NCI-H460 (cell line): ENCODE measurements at places on chromosomes 2 and 18. TPM values are rescaled to one million over a fixed set of nuclear protein-coding genes. Genes with fewer than 3 reads are reported as not detected.

CPLX4 gene
- total RNA-seq = not detected in 2 replicates

SKA1 gene
- 58.7 and 60.9 TPM in 2 replicates for total RNA-seq

SERPINB10 gene
- total RNA-seq = not detected in 2 replicates

AOX1 gene
- total RNA-seq = 10.7 and 15.2 TPM in 2 replicates

RESP18 gene
- total RNA-seq = not detected in 2 replicates

CXCR1 gene
- total RNA-seq = not detected in 2 replicates

ACKR3 gene
- 0.07 and 0.35 TPM in 2 replicates for total RNA-seq

CNNM4 gene
- 7.6 and 9.1 TPM in 2 replicates for total RNA-seq

SGO2 gene
- total RNA-seq = 16.0 and 20.9 TPM in 2 replicates

MERTK gene
- 1.1 and 1.2 TPM in 2 replicates for total RNA-seq

SPR gene
- 40.1 and 40.6 TPM in 2 replicates for total RNA-seq

STEAP3 gene
- total RNA-seq = 9.4 and 11.1 TPM in 2 replicates

TSGA10 gene
- total RNA-seq = 8.1 and 9.2 TPM in 2 replicates

RNF125 gene
- total RNA-seq = 2.2 and 2.8 TPM in 2 replicates

ST6GAL2 gene
- not detected in 2 replicates for total RNA-seq

SLC11A1 gene
- total RNA-seq = 0.32 and 1.2 TPM in 2 replicates

KLHL30 gene
- total RNA-seq = 0.05 TPM in 1 of 2 replicates, not detected in the other

CCDC85A gene
- 0.09 and 0.12 TPM in 2 replicates for total RNA-seq

GCG gene
- not detected in 2 replicates for total RNA-seq

NCKAP5 gene
- 10.0 and 10.5 TPM in 2 replicates for total RNA-seq

MOGAT1 gene
- total RNA-seq = not detected in 2 replicates
